ENCODE measurements at places on chromosomes 3 and 15.

GRCh38 chr15:69576035-69576526 lies 123.5 kb downstream of the RPLP1 start:
- peak; percentile 14 for DNase-seq

DNA sequence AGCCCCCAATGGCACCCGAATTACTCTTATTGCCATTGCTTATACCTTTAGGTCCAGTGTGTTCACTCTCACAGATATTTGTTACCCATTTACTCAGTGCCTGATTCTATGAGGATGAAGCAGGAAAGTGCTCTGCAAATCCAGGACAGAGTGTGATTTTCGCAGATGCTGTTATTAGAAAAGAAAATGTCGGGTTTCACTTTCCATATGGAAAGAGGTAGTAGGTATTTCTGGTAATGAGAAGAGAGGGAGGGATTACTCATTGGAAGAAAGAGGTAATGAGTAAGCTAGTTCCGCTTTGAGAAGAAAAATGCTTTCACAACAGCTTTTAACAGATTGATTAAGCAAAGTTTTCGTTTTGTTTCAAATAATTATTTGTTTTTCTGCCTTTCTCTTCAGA lies 336.3 kb upstream of the CFAP20DC start:
- DNase-seq, result no peak

- no peak for DNase-seq
Observed at GRCh38 chr3:131217296-131217741, 164.3 kb upstream of the NUDT16 start.

GRCh38 chr3:15977090-15977489 lies 179.3 kb upstream of the ANKRD28 start:
- no peak for DNase-seq

DNA sequence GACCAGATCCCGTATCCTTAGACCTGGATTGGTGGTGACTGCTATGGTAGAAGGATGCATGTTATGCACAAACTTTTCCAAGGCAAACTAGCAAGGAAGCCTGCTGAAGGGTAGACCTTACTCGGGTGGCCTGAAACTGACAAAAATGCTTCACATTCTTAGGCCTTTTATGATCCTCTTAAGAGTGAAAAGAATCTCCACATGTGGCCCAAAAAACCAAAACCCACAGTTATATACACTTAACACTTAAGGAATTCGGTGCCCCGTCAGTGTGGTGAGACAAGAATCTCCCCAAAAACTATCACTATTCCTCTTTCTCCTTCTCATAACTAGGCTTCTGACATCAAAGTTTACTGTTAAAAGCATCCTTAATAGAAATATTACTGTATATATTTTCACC lies 130.1 kb upstream of the SOX2 start:
- no peak for DNase-seq

DNA sequence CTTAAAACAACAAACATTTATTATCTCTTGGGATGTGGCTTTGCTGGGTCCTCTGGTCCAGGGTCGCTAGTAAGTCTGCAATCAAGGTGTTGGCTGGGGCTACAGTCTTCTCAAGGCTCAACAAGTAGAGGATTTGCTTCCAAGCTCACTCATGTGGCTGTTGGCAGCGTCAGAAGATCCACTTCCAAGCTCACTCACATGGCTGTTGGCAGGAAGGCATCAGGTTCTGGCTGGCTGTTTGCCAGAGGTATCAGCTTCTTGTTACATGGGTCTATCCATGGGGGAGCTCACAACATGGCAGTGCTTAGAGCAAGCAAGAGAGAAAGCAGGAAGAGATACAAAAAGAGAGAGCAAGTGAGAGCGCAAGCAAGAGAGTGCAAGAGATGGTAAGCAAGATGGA lies 15.0 kb upstream of the BNC1 start:
- DNase-seq, result no peak

DNA sequence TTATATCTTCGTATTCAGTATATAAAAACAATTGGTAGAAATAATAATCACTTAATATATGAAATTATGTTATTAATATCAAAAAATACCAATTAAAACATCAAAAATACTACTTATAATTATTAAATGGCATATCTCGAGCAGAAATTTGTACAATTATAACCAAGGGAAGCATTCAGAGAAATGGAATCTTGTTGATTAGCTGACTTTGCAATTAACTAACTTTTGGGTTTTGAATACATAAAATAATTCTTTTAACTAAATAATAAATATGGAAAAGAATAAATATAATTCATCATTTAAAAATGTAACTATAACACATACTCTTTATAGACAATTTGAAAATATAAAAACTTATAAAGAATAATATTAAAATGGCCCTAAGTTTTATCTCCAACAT lies 160.2 kb upstream of the LRRN1 start:
- DNase-seq, result no peak

GRCh38 chr3:46423588-46423987 lies 16.5 kb downstream of the CCRL2 start:
- no peak for DNase-seq

GRCh38 chr3:169663951-169664820 lies 674 bp upstream of the MECOM start:
- DNase-seq, result no peak

GRCh38 chr3:69535613-69536012 lies 149.7 kb upstream of the FRMD4B start:
- DNase-seq, result no peak

DNA sequence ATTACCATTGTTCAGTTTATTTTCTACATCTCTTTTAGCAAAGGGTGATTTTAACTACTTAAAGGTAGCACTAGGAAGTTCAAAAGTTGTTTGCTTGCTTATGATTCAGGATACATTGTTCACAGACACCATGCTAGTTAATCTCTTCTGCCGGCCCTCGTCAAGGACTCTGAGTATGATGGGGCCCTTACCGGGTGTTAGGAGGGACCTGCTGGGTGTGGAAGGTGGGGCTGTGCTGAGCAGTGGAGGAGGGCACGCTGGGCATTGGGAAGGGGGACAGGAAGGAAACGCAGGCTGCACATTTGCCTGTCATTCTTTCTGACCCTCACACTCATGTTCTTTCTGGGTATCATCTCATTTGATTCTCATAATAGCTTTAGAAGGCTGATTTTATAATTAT lies 65.1 kb upstream of the MYZAP start:
- no peak for DNase-seq

GRCh38 chr3:142897807-142898206 lies 8.9 kb upstream of the PCOLCE2 start:
- no peak for DNase-seq

DNA sequence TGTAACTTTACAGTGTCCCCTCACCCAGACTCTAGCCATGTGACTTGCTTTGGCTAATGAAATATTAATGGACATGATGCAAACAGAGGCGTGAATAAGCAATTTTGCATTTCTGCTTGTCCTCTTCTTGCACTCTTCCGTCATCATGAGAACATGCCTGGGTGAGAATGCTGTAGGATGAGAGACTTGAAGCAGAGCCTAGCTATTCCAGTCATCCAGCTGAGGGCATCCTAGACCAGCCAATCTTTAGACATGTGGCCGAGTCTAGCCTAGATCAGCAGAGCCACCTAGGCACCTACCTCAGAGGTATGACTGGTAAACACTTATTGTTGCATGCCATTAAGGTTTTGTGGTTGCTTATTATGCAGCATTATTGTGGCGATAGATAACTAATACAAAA lies 450.5 kb upstream of the AZI2 start:
- no peak for DNase-seq

GRCh38 chr15:87623832-87624231 lies 632.7 kb downstream of the NTRK3 start:
- no peak for DNase-seq

GRCh38 chr3:127629467-127630403 lies 750 bp downstream of the PODXL2 start:
- DNase-seq, result no peak

DNA sequence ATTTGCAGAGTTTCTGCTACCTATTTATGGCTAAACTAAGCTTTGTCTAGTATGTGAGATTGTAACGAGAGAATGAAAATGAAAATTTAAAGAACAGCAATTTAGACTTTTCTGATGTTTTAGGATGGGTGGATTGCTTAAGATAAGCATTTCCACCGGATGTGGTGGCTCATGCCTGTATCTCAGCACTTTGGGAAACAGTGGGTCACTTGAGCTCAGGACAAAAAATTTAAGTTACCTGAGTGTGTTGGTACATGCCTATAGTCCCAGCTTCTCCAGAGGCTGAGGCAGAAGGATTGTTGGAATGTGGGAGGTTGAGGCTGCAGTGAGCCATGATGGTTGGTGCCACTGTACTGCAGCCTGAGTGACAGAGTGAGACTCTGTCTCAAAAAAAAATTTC lies 3.3 kb downstream of the PPP4R2 start:
- DNase-seq, result no peak

- DNase-seq, result peak; percentile 28
Observed at GRCh38 chr3:50226888-50227389, 9.1 kb upstream of the GNAI2 start.

DNA sequence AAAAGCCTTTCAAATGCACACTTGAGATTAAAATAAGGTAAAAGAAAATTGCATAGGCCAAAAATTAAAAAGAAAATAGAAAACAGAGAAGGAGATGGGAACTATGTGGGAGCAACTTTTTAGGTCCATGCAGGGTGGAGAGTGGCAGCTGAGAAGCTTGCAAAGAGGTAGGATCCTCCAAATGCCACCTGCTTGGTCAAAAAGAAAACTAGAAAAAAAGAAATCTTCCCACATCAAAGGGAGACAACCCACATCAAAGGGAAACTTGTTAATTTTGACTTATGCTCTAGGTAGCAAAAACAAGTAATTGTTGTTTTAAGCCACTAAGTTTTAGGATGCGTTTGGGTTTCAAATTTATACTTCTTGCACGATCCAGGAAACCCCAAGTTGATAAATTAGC lies 342.9 kb downstream of the IL20RB start:
- DNase-seq, result no peak

DNA sequence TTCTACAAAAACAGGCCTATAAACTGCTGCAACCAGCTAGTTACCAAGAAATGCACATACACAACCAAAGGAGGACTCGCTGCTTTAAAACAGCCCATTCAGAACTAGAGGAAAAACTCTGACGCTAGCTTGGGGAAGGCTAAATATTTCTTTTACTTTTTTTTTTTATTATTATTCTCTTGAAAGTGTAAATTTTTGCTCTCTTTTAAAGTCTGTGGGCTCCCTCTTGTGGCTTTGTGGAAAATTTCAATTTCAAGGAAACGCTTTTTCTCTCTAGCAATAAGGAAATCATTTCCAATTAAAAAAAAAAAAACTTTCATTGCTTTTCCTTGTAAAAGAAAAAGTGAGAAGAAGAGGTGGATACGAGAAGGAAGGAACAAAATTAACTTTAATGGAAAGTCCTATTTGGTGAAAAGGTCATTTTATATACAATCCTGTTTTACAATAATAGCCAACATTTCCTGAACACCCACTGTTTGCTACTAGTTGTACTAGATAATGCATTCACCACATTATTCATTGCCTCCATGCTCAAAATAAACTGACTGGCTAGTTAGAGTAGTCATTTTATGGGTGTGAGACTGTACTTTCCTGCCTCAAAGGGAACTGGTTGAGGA lies 51.2 kb upstream of the SAMMSON start:
- DNase-seq, result no peak

GRCh38 chr15:80105193-80105592 lies 45.7 kb downstream of the ZFAND6 start:
- DNase-seq, result no peak

- DNase-seq, result no peak
Observed at GRCh38 chr3:130260918-130261317, 84.6 kb upstream of the COL6A5 start.

GRCh38 chr3:73774645-73775044 lies 149.9 kb upstream of the PDZRN3 start:
- DNase-seq, result no peak

DNA sequence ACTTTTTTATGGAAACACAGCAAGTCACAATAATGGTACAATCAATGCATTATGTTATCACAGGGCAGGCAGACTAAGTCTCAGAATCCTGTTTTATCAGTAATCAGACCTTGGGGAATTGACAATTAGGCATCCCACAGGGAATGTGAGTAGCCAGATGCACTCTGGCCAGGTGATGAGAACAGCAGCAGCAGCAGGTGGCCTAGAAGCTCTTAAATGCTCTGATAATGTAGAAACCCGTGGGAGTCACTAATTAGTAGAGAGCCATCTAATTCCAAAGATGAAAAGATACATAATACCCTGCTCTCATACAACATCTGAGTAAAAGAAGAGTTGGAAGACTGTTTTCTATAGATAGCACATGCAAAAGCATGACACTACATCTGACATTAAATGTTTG lies 12.6 kb downstream of the CEP152 start:
- DNase-seq, result no peak

DNA sequence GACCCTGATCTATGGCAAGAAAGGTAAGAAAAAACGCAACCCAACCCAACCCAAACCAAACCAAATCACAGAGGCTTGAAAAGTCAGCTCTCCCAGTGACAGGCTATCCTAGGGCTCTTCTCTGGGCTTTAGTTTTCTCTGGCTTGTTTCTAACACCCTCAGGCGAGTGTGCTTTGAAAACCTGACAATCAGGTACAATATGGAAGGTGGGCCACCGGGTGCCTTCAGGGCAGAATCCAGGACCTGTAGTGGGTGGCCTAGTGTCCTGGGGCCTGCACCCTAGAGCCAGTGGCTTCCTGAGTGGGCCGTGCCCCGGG lies 46.8 kb downstream of the BHLHE40 start:
- no peak for DNase-seq

- DNase-seq, result no peak
Observed at GRCh38 chr15:96878129-96878528, 547.6 kb downstream of the NR2F2 start.

- DNase-seq, result no peak
Observed at GRCh38 chr15:75036212-75036616, 12.8 kb downstream of the PPCDC start.

- no peak for DNase-seq
Observed at GRCh38 chr3:109072194-109072593, 45.7 kb downstream of the MORC1 start.

DNA sequence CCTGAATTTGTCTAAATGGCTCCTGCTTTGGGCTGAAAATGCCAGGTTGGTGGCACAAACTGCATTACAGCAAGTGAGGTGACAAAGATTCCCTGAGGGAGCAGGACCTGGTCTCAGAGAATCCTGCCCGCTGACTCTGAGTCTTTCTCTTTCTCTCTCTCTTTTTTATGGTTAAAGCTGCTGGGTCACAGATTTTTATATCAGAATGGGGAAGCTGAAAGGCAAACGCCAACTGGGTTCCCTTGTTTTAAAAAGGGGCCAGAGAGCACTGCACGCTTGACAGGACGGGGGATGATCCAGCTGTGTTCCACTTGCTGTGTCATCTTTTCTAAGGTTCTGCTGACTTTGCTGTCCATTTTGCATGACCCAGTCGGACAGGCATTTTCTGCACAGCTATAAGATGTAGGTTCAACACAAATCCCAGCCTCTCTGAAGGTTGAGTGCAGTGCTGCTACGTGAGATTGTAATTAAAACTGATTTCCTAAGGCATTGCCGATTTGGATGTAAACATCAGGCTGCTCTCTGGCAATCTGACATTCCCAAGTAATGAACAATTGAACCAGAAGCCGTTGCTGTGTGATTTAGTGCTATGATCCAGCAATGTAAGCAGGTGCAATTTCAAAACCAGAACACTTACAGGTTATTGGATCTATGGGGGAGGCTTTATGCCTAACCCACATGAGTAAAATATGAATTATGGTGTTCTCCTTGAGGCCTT lies 25.8 kb downstream of the ARHGEF3 start:
- DNase-seq, result no peak

- no peak for DNase-seq
Observed at GRCh38 chr15:68337826-68338225, 60.3 kb downstream of the FEM1B start.

- DNase-seq, result no peak
Observed at GRCh38 chr3:81302045-81302444, 459.4 kb downstream of the GBE1 start.

- DNase-seq, result no peak
Observed at GRCh38 chr15:87707566-87708130, 548.9 kb downstream of the NTRK3 start.

GRCh38 chr3:41600616-41601015 lies 361.3 kb downstream of the ULK4 start:
- no peak for DNase-seq
